ENCODE measurements at places on chromosomes 1 and 21.

DNA sequence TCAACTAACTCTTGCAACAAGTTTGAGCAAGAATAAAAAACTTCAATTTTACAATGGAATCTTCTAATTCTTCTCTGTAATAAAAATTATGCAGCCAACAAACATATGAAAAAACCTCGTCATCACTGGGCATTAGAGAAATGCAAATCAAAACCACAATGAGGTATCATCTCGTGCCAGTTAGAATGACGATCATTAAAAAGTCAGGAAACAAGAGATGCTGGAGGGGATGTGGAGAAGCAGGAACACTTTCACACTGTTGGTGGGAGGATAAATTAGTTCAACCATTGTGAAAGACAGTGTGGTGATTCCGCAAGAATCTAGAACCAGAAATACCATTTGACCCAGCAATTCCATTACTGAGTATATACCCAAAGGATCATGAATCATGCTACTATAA lies 327.5 kb upstream of the LYPLAL1 start:
- no peak for DNase-seq

- no peak for DNase-seq
These were observed 336.4 kb downstream of the CAMTA1 start for GRCh38 chr1:7121622-7121988.

- no peak for DNase-seq
These were observed 120.9 kb downstream of the PPIAL4G start for GRCh38 chr1:148362216-148362611.

DNA sequence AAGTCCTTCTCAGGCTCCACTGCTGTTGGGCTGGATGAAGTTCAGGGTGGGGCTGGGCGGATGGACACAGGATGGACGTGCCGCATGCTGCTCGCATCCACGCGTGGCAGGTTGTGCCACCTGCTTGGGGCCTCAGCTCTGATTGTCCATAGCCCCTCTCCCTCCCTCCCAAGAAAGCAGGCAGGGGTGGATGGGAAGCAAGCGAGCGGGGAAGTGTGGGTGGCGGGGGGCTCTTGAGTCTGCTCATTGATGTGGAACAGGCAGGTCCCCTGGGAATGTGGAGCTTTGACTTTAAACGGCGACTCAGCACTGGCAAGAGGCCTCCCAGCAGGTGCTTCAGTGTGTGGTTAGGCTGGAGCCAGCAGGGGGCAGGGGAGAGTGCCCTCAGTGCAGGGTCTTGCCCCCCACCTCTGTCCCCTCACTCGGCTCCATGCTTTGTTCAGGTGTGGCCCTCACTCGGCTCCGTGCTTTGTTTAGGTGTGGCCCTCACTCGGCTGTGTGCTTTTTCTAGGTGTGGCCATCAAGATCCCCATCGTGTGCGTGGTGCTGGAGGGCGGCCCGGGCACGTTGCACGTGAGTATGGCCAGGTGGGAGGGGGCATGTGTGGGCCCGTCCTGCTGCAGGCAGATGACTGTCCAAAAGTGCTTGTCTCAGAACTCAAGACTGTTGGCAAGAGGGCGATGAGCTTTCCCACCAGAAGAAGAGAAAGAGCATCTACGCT lies 23.9 kb downstream of the TRPM2 start:
- no peak for DNase-seq

- DNase-seq, result no peak
These were observed 43.4 kb downstream of the KCNJ15 start for GRCh38 chr21:38300141-38300578.

- no peak for DNase-seq
These were observed 16.7 kb downstream of the FMO3 start for GRCh38 chr1:171107262-171107940.

GRCh38 chr1:7404046-7404742 lies 366.9 kb upstream of the VAMP3 start:
- DNase-seq, result no peak

DNA sequence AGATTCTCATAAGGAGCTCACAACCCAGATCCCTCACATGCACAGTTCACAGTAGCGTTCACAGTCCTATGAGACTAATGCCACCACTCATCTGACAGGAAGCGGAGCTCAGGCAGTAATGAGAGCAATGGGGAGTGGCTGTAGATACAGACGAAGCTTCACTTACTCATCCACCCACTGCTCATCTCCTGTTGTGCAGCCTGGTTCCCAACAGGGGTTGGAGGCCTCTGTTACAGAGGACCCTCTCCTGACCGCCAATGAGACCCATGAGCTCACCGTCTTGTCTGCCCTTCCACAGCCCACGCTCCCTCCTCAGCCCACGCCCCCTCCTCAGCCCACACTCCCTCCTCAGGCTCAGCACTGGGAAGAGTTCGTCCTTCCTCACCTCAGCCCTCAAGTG lies 39.6 kb downstream of the RSPH1 start:
- DNase-seq, result no peak

All from amniotic stem cell (primary cell).